AG08395 (cell line): ENCODE measurements at places on chromosomes 11 and 22.

- DNase-seq = no peak
Observed at GRCh38 chr11:124277207-124277606, 21.0 kb downstream of the OR8G5 start.

DNA sequence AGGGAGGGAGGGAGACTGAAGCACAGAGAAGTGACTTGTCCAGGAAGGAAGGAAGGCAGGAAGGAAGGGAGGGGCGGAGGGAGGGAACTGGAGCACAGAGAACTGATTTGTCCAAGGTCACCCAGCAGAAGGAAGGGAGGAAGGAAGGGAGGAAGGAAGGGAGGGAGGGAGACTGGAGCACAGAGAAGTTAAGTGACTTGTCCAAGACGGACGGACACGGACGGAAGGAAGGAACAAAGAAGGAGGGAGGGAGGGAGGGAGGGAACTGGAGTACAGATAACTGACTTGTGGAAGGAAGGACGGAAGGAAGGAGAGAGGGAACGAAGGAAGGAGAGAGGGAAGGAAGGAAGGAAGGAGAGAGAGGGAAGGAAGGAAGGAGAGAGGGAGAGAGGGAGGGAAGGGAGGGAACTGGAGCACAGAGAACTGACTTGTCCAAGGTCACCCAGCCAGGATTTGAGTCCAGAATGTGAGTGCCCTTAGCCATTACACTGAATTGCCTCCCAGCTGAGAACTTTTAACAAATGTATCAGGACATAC is 1.5 kb downstream of the SLC35F2 start:
- DNase-seq = no peak

GRCh38 chr11:9138612-9139579 is 47.5 kb upstream of the SCUBE2 start:
- DNase-seq = peak; percentile 82

DNA sequence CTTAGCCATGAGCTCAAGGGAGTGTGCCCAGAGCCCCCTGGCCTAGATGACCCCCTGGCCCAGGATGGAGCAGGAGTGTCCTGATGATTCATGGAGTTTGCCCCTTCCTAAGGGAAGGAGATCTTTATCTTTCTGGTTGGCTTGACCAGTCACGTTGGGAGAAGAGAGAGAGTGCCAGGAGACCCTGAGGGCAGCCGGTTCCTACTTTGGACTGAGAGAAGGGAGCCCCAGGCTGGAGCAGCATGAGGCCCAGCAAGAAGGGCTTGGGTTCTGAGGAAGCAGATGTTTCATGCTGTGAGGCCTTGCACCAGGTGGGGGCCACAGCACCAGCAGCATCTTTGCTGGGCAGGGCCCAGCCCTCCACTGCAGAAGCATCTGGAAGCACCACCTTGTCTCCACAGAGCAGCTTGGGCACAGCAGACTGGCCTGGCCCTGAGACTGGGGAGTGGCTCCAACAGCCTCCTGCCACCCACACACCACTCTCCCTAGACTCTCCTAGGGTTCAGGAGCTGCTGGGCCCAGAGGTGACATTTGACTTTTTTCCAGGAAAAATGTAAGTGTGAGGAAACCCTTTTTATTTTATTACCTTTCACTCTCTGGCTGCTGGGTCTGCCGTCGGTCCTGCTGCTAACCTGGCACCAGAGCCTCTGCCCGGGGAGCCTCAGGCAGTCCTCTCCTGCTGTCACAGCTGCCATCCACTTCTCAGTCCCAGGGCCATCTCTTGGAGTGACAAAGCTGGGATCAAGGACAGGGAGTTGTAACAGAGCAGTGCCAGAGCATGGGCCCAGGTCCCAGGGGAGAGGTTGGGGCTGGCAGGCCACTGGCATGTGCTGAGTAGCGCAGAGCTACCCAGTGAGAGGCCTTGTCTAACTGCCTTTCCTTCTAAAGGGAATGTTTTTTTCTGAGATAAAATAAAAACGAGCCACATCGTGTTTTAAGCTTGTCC is 14.3 kb downstream of the ADORA2A start:
- no peak for DNase-seq

- DNase-seq = no peak
Observed at GRCh38 chr11:203056-203944, 3.9 kb downstream of the BET1L start.

GRCh38 chr11:113474362-113475159 is 637 bp downstream of the DRD2 start:
- peak; percentile 80 for DNase-seq

DNA sequence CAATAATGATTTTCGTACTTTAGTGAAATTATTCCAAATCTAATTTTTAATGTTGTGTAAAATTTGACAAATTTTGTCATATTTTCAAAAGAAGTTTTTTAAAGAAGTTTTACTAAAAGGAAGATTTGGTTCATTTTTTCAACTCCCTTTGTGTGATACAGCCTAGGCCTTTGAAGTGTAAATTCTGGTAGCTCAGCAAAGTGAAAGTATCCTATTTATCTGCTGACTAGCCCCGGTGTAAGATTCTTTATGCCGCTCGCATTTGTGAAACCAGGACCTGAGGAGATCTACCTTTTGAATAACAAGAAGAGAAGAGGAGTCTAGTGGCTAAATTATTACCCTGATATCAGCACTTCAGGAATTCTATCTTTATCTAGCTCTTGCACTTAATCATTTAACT is 177.4 kb downstream of the JRKL start:
- DNase-seq = no peak

DNA sequence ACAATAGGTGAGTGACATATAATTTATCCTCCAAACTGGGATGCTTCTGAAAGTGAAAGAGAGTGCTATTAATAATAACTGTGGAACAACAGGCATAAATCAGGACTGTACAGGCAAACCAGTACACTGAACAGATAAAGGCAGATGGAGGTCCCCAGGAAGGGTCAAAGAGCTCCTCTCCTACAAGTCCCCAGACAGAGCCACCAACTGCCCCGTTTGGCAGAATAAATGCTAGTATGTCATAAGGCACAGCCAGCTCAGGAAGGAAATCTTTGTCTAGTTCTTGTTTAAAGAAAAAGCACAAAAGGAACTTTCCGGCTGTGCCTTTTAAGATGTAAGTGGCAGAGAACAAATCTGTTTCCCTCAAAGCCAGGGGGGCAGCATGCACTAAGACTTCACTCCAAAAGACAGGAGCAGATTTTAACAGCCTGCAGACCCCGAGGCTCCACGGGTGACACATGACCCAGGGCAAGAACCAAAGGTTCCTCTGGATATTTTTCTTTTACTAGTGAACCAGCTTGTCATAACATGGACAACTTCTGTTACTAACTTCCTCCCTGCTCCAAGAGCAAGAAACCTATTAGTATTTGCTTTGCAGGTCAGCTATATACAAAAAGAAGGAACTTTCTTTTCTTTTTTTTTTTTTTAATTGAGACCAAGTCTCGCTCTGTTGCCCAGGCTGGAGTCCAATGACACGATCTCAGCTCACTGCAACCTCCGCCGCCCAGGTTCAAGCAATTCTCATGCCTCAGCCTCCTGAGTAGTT is 50.2 kb downstream of the MYH9 start:
- DNase-seq = no peak
